ENCODE measurements at places on chromosomes 5 and 9. TPM values are rescaled to one million over a fixed set of nuclear protein-coding genes. Genes with fewer than 3 reads are reported as not detected.

LCN1 gene
- total RNA-seq: not detected

CYLC2 gene
- total RNA-seq: not detected

SCGB3A1 gene
- total RNA-seq: not detected

HK3 gene
- 1.3 TPM for total RNA-seq

PCDHGB2 gene
- total RNA-seq: 1.7 TPM

PLAC8L1 gene
- 0.49 TPM for total RNA-seq

FOXD4L3 gene
- not detected for total RNA-seq

EQTN gene
- total RNA-seq: 0.45 TPM

Data from left colon (tissue), 2 donors.